Stimulated activated naive B cell treated with anti-CD40 and anti-IgM and Interleukin-4, amounts not matched to agents 10 μg/mL and 1 μg/mL and 100 μg/mL, for 72 hours (primary cell): ENCODE measurements at places on chromosomes 1 and 21.

- H3K27me3 ChIP-seq: no peaks in the 10 kb centered on the region
- no peak for DNase-seq
- H3K4me3 ChIP-seq: no peak overlapping the region
- H3K27ac ChIP-seq: no peak overlapping the region
- H3K4me1 ChIP-seq: no peaks in the 10 kb centered on the region
Observed at GRCh38 chr1:78726686-78727085, 77.1 kb downstream of the IFI44 start.

DNA sequence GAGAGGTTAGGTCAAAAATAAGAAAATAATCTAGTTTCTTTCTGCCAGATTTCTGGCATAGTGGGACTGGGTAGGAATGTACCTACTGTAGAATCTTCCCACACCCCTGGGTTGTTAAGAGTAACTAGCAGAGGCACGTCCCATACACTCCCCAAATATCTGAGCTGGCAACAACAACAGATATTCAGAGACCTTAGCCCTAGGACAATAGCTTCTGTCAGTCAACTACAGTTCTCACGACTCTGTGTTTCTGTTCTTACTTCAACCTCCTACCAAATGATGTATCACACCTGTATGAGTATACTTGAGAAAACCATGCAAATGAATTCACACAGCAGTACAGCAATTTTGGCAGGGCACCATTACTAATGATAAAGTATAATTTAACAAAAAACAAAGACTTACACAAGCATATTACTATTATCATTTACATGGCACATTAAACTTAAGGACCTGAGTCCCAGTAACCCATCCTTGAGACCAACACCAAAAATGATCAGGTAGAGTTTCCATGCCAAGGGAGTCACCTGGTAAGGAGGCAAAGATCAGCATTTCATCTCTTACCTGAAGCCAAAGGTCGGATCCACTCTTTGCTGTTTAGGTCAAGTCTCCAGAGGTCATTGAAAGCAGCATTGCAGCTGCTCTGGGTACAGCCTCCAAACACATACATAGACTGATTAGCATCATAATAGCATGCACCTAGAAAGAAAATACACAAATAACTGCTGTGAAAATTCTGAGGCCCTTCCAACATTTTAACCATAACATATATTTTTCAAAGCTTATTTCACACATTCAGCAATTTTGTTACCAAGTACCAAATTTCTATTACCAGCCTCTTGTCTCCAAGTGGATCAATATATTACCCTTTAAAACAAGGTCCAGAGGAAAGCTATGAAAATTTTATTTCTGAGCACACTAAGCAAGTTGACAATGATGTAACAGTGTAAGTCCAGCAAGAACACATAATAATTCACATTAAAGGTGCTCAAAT lies 57.5 kb upstream of the CPLANE2 start:
- no peaks in the 10 kb centered on the region for H3K27me3 ChIP-seq
- no peak overlapping the region for H3K27ac ChIP-seq
- no peak overlapping the region for H3K4me3 ChIP-seq
- H3K4me1 ChIP-seq: peaks cover 9% of the 10 kb centered on the region

DNA sequence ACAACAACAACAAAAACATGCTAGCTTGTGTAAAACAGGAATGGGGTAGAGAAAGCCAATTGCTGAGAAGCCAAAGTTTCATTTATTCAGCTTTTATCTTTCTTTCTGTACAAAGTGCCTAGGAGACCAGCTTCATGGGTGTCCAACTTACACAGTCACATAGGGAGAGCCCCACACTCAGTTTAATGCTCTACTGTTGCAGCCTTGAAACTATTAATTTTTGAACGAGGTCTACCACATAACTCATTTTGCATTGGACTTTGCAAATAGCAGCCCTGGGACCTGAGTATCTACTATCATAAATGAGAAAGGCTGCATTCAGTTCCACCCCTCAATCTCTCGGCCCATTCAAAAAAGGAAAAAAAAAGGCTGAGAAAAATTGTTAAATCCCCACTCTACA lies 98.8 kb downstream of the ZNF644 start:
- peaks cover 20% of the 10 kb centered on the region for H3K36me3 ChIP-seq
- H3K27me3 ChIP-seq: no peaks in the 10 kb centered on the region
- H3K27ac ChIP-seq: no peak overlapping the region
- H3K4me3 ChIP-seq: no peak overlapping the region
- DNase-seq: no peak

- H3K27me3 ChIP-seq: no peaks in the 10 kb centered on the region
- no peaks in the 10 kb centered on the region for H3K36me3 ChIP-seq
- no peak overlapping the region for H3K4me3 ChIP-seq
- no peaks in the 10 kb centered on the region for H3K4me1 ChIP-seq
- no peak for DNase-seq
Observed at GRCh38 chr1:57934745-57935144, 510.9 kb upstream of the DAB1 start.

- H3K36me3 ChIP-seq: peaks cover 3% of the 10 kb centered on the region
- H3K4me1 ChIP-seq: peaks cover 17% of the 10 kb centered on the region
- peak overlapping the region; percentile 89 for H3K4me3 ChIP-seq
- no peaks in the 10 kb centered on the region for H3K27me3 ChIP-seq
- peak overlapping the region; percentile 93 for H3K27ac ChIP-seq
- DNase-seq: peak; percentile 44
Observed at GRCh38 chr1:36400825-36401601, 3.3 kb upstream of the LSM10 start.

- H3K36me3 ChIP-seq: peaks cover 11% of the 10 kb centered on the region
- H3K27ac ChIP-seq: peak overlapping the region; percentile 10
- peak; percentile 44 for DNase-seq
- H3K4me1 ChIP-seq: peaks cover 16% of the 10 kb centered on the region
- H3K27me3 ChIP-seq: no peaks in the 10 kb centered on the region
Observed at GRCh38 chr1:2091611-2092604, 41.7 kb downstream of the PRKCZ start.

GRCh38 chr1:65001231-65001792 lies 35.0 kb upstream of the JAK1 start:
- H3K4me3 ChIP-seq: peak overlapping the region; percentile 74
- peak; percentile 47 for DNase-seq
- peaks cover 7% of the 10 kb centered on the region for H3K36me3 ChIP-seq
- H3K27ac ChIP-seq: no peak overlapping the region
- peaks cover 21% of the 10 kb centered on the region for H3K4me1 ChIP-seq

DNA sequence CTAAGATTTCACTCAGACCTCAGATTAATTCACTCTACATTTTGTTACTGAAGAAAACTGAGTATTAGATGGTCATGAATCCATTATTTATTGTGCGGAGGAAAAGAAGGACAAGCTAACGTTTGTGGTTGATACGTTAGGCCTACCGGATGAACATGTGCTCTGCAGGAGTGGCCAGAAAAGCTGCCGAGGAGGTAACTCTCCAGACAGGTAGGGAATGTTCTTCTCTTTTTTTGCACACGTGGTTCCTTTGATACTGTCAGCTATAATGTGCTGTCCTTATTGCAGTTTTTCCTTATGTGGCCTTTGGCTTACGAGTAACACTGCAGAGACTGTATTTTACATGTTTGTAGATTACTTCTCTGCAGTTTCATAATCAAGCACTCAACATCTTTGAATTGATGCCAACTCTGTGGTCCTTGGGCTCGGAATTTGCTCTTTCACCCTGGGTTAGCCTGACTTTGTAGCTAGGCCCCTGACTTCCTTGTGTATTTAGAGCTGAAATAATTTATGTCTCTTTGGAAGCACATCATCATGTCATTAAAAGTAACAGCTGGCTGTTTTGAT lies 13.6 kb downstream of the MTR start:
- H3K27me3 ChIP-seq: no peaks in the 10 kb centered on the region
- no peak overlapping the region for H3K27ac ChIP-seq
- DNase-seq: no peak
- H3K36me3 ChIP-seq: peaks cover 46% of the 10 kb centered on the region
- H3K4me1 ChIP-seq: peaks cover 4% of the 10 kb centered on the region

DNA sequence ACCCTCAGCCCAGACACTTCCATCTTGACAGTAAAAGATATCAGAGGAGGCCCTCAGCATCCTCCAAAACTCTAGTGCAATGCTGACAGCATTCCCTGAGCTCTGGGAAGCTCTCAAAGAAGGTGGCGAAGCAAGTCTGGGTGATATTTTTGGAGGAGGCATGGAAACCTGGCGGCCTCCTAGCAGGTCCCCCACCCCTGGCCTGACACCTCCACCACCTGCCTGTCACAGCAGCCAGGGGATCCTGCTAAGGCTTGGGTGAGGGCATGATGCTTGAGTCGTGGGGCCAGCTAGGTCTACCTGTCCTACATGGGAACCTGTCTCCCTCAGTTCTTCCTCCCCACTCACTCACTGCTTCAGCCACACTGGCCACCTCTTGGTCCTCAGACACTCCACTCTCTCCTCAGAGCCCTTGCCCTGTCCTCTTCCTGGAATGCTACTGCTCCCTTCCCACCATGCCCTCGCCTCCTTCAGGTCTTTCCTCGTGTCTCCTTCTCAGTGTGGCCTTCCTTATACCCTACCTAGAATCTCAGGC lies 8.5 kb downstream of the DHRS3 start:
- no peak for DNase-seq
- no peaks in the 10 kb centered on the region for H3K27me3 ChIP-seq
- no peak overlapping the region for H3K4me3 ChIP-seq
- H3K4me1 ChIP-seq: peaks cover 27% of the 10 kb centered on the region
- H3K36me3 ChIP-seq: peaks cover 75% of the 10 kb centered on the region
